ENCODE measurements at places on chromosomes 11 and 22.

GRCh38 chr11:15228331-15228849 lies 113.7 kb downstream of the INSC start:
- no peak for DNase-seq

GRCh38 chr22:35995772-35996171 lies 32.9 kb downstream of the RBFOX2 start:
- no peak for DNase-seq

GRCh38 chr22:44882226-44882905 lies 127.4 kb downstream of the PHF21B start:
- no peak for DNase-seq

DNA sequence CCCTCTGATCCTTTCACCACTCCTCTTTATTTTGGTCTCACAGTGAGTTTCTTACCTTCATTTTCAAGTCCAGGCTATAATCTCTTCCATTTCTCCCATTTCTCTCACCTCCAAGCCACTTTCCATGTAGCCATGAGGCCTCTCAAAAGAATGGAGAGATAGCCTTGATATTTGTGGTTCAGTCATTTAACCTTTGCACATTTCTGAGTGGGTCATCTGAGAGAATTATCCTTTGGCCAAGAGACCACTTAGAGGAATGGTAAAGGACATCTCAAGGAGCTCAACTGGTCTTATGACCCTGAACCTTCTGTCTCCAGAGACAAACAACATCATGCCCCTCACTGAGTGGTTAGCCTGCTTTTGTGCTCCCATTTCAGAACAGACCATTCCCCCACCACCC lies 121.1 kb downstream of the KIRREL3 start:
- no peak for DNase-seq

- DNase-seq = no peak
These were observed 344.3 kb downstream of the AASDHPPT start for GRCh38 chr11:106421676-106422292.

GRCh38 chr11:128052912-128053641 lies 534.3 kb downstream of the ETS1 start:
- DNase-seq = no peak

- no peak for DNase-seq
These were observed 230.1 kb upstream of the NAV2 start for GRCh38 chr11:19482319-19483100.

DNA sequence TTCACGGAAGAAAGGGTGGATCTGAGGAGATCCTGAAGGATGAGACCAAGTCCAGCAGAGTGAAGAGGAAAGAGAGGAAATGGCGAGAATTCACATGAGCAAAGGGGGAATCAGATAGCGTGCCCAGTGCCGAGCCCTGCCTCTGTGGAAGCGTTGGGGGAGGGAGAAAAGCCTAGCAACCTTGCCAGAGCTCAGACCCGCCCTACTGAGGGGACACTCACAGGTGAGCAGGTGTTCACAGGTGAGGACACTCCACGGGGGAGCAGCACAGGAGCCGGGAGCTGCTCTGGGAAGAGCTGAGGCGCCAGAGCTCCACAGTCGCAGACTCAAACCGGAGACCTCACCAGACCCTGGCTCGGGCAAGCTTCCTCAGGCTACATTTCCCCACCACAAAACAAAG lies 56.2 kb downstream of the MICAL3 start:
- DNase-seq = no peak

DNA sequence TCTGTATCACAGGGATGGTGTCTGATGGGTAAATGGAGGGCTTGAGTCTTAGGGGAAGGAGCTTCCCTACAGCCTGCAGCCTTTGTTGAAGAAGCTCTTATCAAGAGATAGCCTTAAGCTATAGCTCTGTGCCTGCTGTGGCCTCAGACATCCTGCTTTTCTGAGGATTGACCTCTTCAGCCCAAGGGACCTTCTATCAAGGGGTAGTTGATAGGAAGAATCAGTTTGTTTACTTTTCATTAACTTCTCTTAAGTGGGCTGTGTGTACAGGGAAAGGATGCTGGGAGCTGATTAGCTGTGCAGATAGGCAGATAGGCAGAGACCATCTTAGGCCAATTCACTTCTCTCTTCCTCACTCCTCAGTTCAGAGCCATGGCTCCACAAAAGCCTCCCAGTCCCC lies 151.8 kb upstream of the CADM1 start:
- no peak for DNase-seq

DNA sequence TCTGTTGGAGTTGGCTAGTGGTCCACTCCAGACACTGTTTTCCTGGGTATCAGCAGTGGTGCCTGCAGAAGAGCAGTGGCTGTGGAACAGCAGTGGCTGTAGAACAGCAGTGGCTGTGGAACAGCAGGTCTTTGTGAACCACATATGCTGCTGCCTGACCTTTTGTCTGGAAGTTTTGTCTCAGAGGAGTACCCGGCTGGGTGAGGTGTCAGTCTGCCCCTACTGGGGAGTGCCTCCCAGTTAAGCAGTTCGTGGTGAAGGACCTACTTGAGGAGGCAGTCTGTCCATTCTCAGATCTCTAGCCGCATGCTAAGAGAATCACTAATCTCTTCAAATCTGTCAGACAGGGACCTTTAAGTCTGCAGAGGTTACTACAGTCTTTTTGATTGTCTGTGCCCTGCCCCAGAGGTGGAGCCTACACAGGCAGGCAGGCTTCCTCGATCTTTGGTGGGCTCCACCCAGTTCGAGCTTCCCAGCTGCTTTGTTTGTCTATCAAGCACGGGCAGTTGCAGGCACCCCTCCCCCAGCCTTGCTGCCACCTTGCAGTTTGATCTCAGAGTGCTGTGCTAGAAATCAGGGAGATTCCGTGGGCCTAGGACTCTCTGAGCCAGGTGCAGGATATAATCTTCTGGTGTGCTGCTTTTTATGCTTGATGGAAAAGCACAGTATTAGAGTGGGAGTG lies 89.1 kb upstream of the TRIM48 start:
- DNase-seq = no peak

- no peak for DNase-seq
These were observed 64.3 kb upstream of the ZC3H12C start for GRCh38 chr11:110028921-110029320.

GRCh38 chr11:72112978-72113808 lies 698 bp upstream of the ANAPC15 start:
- DNase-seq = no peak

- DNase-seq = no peak
These were observed 49.7 kb downstream of the RTN4R start for GRCh38 chr22:20218326-20218872.

GRCh38 chr11:130711193-130711592 lies 205.1 kb downstream of the SNX19 start:
- DNase-seq = no peak

DNA sequence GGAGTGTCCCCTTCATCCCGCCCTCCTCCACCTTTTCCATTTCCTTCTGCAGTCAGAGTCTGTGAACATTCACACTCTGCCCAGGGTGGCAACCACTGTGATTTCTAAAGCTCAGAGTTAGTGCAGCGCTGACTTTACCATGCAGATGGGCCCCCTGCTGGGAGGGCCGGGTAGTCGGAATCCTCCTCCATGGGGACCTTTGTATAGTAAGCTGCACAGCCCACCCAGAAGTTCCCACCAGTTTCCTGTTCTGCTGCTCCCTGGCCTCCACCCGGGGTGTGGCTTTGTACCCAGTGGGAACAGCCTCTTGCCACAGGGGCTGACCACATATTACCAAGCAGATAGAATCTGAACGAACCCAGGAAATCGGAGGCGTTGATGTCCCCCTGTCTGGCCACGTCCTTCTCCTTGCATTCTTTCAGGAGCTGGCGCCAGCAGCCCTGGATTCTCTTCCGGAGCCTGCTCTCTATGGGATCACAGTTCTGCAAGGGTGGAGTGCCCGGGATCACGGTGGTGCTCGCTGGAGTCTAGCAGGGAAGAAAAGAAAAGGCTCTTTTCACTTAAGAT lies 125.3 kb downstream of the MPPED1 start:
- peak; percentile 28 for DNase-seq

- DNase-seq = no peak
These were observed 14.6 kb downstream of the CELSR1 start for GRCh38 chr22:46522797-46523196.

DNA sequence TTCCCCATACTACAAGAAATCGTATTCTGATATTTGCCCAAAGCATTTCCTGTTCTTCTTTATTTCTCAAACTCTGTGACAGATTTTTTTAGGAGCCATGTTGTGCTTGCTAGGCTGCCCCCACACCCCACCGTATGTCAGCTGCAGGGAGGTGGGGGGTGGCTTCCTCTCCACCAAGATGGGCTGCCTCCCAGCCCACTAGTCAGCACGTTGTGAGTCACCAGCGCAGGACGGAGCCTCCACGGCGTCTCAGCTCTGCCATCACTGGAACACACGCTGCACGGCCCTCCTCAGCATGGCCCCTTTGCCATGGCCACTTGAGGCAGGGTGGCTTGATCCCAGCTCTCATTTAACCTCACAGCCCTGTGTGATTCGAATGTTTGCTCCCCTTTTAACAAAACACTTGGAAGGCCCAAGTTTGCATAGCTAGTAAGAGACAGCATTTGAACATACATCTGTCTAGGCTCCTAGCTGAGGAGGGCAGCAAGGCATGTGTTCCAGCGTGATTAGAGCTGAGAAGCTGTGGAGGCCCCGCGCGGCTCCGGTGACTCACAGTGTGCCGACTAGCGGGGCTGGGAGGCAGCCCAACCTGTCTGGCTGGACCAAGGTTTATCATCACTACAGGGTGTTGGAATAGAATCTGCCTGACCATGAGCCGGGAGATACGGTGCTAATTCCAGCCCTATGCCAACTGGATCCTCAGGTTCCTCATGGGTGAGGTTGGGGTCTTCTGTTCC lies 180.7 kb upstream of the NCAM1 start:
- no peak for DNase-seq

DNA sequence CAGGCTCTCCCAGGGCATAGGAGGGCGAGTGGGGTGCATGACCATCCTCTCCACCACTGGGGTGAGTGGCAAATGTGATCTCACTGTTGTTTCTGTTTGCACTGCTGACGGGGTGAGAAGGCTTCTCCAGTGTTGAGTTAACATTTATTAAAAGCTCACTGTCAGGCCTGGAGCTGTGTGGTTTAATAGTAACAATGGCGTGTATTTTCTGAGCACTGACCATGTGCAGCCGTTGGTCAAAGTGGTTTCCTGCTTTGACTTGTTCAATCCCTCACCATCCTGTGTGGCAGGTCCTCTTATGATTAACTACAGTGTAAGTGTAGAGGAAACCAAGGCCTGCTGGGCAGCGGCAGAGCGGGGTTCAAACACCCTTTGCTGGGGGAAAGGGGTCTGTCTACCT lies 4.4 kb downstream of the A4GALT start:
- DNase-seq = no peak

- no peak for DNase-seq
These were observed 499.6 kb upstream of the B3GAT1 start for GRCh38 chr11:134911514-134912180.

DNA sequence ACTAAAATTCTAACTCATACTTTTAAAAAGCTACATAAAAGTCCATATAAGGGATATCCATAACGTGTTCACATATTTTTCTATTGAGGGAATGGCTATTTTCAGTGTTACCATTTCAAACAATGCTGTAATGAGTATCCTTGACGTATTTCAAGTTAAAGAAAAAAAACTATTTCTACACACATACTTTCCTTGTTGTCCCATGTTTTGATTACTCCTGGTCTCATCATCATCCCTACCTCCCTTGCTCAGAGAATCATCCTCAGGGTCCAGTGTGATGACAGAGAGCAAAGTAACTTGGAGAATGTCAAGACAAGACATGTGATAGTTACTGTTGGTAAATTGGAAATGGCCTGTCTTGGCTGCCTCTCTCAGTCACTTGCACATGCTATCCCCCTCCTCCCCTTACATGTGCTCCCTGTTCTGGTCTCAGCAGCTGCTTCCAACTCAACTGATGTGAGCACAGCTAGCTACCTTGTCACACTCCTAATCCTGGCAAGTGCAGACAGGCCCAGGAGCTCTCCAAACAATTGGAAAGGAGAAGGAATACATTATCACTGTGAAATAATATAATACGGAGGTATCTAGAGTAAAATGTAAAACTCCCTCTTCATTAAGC lies 21.8 kb downstream of the NUMA1 start:
- DNase-seq = no peak

DNA sequence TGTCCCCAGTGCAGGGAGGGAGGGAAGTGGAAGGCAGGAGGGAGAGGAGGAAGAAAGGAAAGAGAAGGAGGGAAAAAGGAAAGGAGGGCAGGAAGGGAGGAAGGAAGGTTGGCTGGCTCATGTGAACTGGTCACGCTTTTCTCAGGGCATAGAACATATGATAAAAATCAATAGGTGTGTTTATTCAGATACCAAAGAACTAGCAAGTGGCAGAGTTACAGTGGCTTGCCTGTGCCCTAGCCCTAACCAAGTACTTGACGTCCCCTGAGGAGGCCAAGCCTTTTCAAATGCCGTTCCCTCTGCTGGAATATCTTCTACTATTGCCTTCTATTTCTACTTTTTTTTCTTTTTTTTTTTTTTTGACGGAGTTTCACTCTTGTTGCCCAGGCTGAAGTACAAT lies 33.5 kb downstream of the CHRDL2 start:
- DNase-seq = no peak

GRCh38 chr11:91796999-91797398 lies 427.6 kb upstream of the FAT3 start:
- no peak for DNase-seq

DNA sequence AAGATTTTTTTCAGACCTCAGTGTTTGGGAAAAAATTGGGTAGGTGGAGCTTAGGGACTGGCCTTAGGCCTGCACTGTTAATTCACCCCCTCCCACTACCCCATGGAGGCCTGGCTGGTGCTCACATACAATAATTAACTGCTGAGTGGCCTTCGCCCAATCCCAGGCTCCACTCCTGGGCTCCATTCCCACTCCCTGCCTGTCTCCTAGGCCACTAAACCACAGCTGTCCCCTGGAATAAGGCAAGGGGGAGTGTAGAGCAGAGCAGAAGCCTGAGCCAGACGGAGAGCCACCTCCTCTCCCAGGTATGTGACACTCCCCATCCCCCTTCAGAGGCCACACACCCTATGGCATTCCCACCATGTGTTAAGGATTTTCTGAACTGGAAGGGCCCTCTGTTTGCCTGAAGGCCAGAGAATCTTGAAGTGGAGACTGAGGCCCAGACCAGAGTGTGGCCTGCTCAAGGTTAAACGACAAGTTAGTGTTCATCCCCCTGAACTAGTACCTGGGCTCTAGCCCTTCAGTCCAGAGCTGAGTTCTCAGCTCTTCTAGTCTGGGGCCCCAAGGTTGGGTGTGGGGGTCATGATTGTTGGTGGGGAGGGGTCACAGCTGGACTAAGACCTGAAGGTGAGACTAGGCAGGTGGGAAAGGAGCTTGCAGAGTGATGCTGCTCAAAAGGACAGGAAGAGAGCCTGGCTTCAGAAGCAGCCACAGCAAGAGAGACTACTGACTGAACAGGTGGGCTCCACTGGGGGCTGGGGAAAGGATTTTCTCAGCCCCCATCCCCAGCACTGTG lies 2.3 kb upstream of the FOLR1 start:
- DNase-seq = no peak

Data from Peyer's patch (tissue), 4 donors.